ENCODE measurements at places on chromosomes 5 and 9. TPM values are rescaled to one million over a fixed set of nuclear protein-coding genes. Genes with fewer than 3 reads are reported as not detected.
A peak's percentile ranks its signal among the peaks of the same experiment; 100 is the strongest.

The PPP2R2B gene
- 0.30 TPM for total RNA-seq

The MLANA gene
- total RNA-seq: not detected

The SOHLH1 gene
- total RNA-seq: not detected

The SPATA31E1 gene
- total RNA-seq: not detected

The FOXI1 gene
- not detected for total RNA-seq

The RNF183 gene
- not detected for total RNA-seq

The TMEM174 gene
- total RNA-seq: not detected

The ADGRV1 gene
- not detected for total RNA-seq

GRCh38 chr9:92807031-92807756, 42.6 kb upstream of the BICD2 start:
- no peak for DNase-seq

DNA sequence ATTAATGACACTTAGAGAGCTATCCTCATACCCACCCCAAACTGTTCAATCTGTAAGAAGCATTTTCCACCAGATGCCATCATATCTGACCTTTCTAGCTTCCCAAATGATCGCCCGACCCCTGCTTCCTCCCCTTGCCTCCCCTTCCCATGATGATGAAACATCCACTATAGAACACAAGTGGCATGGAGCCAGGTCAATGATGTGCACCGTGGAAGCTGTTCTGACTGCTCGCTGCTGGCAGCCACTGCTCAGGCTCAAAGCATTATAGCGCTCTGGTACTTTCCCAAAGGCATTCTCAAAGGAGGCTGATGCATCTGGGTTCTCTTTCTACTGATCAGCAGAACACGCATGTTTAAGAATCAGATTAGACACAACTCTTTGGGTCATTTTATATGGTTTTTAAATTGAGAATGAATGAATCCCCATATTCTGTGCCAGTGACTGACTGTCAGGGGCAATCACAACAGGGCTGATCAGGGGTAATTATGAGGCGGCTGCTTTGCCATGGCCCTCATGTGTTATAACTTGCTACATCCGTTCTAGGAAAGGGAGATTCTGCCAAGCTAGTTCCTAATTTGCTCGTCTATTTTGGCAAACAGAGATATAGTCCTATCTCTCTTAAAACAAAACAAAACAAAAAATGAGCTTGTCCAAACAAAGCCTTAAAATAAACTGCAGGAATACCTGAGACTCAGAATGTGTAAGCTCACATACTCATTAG, 343.7 kb downstream of the ENC1 start:
- no peak for DNase-seq

DNA sequence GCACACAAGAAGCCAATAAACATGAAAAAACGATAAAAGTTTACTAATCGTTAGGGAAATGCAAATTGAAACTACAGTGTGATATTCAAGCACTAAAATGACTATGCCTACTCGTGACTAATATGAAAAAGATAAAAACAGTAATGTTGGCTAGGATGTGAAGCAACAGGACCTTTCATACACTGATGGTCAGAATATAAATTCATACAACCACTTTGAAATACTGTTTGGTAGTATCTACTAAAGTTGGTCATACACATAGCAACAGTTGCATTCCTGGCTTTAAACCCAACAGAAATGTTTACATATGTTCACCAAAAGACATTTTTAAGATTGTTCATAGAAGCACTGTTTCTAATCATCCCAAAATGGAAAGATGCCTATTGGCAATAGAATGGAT, 24.3 kb downstream of the FBXO38 start:
- no peak for DNase-seq

- DNase-seq: no peak
These were observed 333.5 kb downstream of the DEPDC1B start for GRCh38 chr5:60366489-60366888.

- DNase-seq: no peak
These were observed 100.6 kb downstream of the CETN3 start for GRCh38 chr5:90308787-90309585.

- DNase-seq: no peak
These were observed 85.1 kb downstream of the MACROH2A1 start for GRCh38 chr5:135313946-135314345.

DNA sequence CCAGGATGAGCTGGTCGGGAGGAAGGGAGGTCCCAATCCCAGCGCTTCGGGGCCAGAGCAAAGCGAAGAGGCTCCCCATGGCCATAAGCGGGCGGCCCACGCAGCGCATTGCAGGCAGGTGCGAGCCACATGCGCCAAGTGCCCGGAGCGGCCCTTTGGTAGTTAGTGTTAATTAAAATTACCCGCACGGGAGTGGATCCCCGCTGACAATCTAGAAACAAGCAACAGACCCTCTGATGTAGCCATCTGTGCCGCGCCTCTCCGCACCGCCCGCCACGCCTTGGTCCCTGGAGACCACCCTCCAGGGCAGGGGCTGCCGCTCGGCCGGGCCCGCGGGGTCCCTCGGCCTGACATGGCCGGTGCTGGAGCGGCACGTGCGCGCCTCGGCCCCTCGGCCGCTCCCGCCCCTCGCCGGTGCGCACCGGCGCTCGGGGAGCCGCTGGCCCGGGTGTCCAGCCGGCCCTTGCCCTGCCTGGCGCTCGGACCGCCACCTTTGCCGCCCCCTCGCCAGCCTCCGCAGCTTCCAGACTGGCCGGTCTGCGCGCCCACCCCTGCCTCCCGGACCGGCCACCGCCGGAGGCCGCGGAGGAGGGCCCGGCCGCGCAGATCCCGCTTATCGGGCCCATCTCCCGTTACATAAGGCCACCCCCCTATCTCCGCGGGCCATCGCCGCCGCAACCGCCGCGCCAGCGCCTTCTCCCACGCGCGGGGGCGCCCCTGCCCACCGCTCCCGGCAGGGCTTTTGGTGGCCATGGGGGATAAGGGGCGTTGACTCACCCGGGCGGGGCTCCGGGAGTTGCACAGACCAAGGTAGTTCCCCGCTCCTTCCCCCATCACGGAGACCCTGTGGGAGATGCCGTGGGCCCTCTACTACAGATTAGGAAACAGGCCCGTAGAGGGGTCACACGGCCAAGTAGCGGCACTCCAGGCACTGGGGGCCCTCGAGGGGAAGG, 1.9 kb upstream of the IL13 start:
- peak; percentile 54 for DNase-seq

GRCh38 chr9:79220251-79220650, 351.5 kb upstream of the TLE4 start:
- DNase-seq: no peak

DNA sequence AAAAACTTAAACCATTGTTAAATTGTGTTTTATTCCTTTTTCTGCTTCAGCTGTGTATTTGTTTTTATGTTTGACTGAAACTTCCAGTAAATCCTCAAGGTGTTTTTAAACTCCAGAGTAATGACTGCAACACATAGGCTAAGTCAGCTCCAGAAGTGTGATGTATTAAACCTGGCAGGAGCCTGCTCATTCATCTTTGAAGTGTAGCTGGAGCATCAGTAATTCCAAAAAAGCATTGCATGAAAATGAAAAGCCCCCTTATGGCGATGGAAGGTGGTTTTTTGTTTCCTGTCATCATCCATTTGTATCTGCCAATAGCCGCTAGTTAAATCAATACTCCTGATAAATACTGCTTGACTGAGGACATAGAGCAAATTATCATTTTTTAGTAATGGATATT, 474.2 kb upstream of the ADAMTS16 start:
- no peak for DNase-seq

DNA sequence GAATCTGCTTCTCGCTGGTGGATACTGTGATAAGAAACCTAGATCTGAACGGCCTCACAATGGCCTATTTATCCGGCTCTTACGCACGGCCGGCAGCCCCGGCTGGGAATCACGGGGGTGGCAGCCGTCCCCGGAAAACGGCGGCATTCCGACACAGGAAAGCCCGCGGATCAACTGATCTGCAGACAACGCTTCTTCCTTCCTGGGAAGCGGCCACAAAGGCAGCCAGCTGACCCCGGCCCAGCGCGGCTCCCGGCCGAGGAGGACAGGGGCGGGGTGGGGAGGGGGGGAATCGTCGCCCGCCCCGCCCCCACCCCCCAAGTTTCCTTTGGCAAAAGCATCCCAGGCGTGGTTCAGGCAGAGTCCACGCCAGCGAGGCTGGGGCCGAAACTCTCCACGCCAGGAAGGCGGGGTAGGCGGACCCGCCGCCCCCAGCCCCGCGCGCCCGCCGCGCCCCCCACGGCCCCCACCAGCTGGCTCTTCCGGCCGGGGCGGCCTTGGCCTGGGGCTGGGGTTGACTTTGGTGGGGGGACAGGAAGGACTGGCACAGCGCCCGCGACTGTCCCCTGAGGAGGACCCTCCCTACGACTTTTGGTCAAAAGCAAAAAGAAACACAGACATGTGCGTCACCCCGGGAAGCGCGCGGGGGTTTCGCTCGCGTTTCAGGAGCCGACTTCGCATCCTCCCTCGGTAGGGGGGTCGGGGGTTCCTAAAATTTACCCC, 247.7 kb upstream of the ANKRD55 start:
- peak; percentile 15 for DNase-seq

DNA sequence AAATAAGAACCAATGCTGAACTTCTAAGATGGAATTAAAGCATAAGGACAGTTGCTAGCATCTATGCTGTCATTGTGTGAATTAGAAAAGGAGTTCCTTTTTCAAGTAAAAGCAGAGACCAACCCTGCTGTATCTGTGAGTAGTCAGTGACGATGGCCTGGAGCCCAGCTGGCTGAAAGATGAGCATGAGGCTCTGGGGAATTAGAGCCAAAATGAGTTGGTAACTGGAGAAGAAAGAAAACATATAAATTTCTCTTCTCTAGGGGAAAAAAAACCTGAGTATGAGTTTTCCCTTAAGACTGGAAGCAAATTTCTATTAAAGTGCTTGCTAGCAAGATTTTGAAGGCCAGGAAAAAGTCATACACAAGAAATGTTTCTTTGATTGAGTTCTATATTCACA, 1.6 kb upstream of the SPZ1 start:
- no peak for DNase-seq

DNA sequence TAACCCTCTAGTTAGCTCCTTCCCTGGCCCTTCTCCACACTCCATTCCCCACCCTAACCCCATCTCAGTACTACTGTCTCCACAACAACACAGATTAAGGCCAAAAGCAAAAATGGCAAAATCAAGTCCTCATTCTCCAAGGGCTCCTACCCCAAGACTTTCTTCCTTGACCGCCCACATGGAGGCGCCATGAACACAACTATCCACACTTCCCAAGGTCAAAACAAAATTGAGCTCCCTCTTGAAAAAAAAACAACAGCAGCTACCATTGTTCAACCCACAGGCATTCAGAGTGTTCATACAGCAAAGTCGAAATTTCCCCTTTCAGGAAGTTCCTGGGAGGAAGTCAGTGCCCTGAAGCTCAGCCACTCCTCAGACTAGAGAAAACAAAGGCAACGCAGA, 54.4 kb downstream of the GNAQ start:
- DNase-seq: peak; percentile 36

Data from activated naive CD8-positive, alpha-beta T cell treated with anti-CD3 and anti-CD28 coated beads for 36 hours (primary cell).